ENCODE measurements at places on chromosomes 11 and 22.

DNA sequence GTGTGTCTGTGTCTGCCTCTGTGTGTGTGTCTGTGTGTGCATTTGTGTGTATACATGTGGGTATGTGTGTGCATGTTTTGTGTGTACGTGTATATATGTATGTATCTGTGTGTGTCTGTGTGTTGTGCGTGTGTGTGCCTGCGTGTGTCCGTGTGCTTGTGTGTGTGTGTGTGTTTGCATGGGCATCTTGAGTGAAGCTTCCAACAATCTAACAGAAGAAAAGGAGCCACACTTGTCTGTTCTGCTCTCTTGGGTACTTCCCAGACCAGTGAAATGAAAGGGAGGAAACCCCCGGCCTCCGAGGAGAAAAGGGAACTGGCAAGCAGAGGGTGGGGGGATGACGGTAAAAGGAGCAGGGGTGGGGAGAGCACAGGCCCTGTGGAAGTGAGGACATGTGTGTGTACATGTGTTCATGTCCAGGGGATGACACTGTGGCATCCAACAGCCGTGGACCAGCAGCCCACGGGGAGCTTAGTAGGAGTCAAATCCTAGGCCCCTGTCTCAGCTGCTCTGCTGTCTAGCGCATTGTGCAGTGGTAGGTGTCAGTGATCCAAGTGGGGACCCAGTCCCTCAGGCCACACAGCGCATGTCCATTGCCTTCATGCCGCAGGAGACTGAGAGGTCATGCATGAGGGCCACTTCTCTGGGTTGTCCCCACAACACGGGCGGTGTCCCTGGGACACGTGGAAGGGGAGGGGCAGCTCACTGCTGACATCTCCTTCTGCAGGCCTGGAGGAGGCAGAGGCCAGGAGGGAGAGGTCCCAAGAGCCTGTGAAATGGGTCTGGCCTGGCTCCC is 8.1 kb downstream of the CSF2RB start:
- peak; percentile 19 for DNase-seq

GRCh38 chr11:124954590-124954955 is 571 bp downstream of the CCDC15 start:
- DNase-seq = no peak

GRCh38 chr11:95778699-95779098 is 10.9 kb downstream of the FAM76B start:
- no peak for DNase-seq

GRCh38 chr22:26579331-26579886 is 10.5 kb downstream of the TPST2 start:
- DNase-seq = peak; percentile 60

GRCh38 chr11:2137202-2138067 is 1.8 kb downstream of the IGF2 start:
- no peak for DNase-seq

DNA sequence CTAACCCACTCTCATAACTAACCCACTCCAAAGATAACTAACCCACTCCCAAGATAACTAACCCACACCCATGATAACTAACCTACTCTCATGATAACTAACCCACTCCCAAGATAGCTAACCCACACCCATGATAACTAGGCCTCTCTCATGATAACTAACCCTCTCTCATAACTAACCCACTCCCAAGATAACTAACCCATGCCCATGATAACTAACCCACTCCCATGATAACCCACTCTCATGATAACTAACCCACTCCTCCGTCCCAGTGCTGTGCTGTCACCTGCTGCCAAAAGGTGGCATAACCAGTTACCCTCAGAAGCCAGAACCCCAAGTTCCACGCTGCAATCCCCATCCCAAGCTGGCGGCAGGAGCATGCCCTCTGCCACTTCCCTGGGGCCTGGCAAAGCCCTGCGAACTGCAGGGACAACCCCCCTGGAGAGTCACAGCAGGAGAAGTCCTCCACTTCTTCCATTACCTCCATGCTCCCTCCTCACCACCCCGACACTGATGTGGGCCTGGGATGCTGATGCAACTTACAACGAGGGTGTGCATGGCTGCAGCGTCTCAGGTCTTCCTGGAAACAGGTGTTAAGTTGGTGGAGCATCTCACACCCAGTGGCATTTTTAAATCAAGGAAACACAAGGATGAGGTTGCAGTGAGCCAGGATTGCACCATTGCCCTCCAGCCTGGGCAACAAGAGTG is 30.8 kb upstream of the CELSR1 start:
- no peak for DNase-seq

DNA sequence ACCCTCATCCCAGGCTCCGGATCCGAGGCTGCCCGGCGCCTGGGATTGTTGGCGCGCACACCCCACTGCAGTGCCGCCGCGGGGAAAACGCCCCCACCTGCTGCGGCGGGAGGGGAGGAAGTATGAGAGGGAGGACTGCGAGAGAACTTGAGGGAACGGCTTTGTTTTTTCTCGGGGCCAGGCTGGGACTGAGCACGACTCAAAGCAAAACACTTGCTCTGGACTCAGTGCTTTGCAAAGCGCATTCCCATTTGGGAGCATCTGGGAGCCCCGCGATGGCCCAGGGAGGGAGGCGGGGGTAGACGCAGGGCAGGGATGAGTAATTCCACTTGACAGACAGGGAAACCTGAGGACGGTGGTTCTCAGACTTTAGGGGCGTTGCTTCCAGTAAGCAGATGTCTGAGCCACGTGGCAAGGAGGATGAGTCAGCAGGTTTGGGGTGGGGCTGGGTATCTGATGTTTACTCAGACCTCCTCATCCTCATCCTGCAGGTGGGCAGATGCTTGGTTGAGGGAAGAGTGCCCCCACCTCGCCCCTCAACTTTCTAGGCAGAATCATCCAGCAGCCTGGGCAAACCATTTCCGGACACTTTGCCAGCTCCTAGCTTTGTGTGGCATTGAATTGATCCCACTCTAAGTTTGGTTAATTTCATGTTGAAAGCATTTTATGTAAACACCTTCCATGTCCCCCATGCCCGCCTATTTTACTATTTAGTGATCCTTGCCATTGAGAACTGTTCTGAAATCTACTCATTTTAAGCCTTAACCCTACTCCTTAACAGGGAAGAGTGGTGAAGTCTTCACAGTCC is 1.5 kb downstream of the MIAT start:
- peak; percentile 67 for DNase-seq

DNA sequence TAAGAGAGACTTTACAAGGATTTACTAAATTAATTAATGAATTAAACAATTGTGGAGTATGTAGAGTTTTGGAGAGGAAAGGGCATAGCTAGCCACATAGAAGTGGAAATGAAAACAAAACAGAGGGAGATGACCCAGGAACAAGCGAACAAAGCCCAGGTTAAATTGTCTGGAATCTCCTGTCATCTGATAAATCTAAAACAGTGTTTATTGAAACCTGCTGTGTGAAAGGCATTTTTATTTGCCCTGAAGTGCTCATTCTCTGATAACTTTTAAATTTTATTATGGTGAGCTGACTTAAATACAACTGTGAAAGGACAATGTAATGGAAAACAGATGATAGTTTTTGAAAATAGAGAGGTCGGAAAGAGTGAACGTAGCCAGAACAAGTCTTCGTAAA is 682.8 kb upstream of the KIRREL3 start:
- DNase-seq = no peak

DNA sequence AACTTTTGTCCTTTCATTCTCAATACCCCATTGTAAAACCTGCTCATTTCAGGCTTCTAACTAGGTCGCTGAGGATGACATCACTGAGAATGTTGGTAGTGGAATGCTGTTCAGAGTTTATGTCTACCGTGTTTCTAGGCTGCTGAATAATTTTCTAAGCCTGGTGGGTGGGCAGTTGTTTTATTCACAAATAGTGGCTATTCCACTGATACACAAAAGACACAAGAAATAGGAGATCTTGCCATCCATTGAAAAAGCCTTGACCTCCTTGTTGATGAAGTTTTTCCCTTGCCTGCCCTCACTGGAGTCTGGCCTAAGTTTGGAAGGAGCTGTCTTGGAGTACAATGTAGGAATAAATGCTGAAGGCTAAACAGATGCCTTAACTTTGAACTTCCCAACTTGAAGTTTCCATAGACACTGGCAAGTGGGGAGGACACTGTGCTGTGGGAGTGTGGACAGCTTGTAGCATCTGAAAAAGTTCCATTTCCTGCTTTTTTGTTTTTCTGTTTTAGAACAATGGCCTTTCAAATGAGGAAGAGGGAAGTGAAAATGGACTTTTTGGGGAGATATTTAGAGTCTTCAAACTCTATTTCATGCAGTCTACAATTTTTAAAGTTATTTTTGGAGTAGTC is 59.2 kb downstream of the TRIM44 start:
- no peak for DNase-seq

- DNase-seq = peak; percentile 45
These were observed 718 bp downstream of the CHKA start for GRCh38 chr11:68120273-68121066.

- no peak for DNase-seq
These were observed 21.6 kb downstream of the INCENP start for GRCh38 chr11:62145261-62145871.

GRCh38 chr11:115930886-115931547 is 426.8 kb upstream of the CADM1 start:
- DNase-seq = no peak

DNA sequence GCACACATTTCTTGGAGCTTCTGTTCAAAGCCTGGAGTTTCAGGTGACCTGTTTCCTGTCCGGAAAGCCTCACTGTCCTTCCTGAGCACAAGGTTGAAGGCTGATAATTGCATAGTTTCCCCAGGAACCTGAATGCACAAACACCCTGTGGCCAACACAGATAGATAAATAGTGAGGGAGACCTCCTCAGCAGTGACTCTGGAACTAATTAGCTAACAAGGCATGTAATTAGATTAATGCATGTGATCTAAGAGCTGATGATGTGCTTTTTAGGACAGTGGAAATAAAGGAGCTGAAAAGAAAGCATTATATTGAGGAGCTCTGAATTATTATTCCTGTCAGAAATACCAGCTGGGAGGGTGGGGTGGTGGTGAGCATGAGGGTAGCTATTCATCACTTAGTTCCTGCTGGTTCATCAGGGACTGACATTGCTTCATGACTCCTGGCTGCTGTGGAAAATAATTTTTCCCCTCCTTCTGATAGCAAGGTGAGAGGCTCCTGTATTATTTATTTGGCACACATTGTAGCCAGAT is 101.1 kb downstream of the NELL1 start:
- DNase-seq = no peak

DNA sequence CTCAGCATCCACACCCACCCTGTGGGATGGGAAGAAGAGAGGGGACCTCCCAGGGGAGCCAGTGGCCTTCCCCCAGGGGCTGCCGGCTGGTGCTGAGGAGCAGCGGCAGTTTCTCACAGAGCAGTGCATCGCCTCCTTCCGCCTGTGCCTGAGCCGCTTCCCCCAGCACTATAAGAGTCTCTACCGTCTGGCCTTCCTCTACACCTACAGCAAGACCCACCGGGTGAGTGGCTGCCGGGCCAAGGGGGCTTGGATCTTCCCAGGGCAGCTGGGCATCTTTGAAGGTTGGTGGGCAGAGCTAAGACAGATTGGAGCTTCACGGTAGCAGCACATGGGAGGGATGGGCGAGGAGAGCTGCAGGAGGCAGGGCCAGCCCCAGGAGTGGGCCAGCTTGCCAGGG is 61.8 kb upstream of the SUSD2 start:
- no peak for DNase-seq

DNA sequence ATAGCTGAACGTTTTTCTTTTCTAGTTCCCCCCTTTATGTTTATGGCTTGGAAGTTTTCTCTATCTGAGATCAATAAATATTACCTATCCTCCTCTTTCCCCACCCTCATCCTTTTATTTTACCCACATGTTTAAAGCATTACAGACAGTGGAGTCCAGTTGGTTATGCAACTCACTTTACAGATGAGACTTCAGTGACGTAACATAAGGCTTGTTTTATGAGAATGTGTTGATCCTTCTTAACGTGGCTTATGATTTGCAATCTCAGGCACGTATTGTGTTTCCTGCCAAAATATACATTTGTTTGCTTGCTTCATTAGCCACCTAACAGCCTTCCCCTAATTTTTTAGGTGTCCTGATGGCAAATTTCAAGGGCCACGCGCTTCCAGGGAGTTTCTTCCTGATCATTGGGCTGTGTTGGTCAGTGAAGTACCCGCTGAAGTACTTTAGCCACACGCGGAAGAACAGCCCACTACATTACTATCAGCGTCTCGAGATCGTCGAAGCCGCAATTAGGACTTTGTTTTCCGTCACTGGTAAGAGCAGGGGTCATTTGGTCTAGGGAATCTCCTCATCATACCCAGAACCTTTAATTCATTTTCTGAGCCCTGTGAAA is 36.6 kb downstream of the TMEM45B start:
- no peak for DNase-seq

DNA sequence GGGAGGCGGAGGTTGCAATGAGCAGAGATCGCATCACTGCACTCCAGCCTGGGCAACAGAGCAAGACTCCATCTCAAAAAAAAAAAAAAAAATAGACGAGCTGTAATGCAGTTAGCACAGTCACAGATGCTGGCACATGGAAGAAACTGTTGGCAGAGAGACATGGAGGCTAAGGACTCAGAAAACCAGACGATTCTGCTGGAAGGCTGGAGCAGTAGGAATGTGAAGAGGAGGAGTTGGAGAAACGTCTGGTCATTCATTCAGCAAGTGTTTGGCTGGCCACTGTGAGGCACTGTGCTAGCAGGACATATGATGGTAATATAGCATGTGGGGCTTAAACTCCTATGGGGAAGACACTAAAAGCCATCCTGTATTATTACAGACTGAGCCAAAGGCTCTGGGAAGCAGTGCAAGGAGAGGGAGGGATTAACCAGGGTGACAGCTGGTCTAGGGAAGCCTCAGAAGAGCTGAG is 5.0 kb downstream of the UQCR10 start:
- DNase-seq = no peak

DNA sequence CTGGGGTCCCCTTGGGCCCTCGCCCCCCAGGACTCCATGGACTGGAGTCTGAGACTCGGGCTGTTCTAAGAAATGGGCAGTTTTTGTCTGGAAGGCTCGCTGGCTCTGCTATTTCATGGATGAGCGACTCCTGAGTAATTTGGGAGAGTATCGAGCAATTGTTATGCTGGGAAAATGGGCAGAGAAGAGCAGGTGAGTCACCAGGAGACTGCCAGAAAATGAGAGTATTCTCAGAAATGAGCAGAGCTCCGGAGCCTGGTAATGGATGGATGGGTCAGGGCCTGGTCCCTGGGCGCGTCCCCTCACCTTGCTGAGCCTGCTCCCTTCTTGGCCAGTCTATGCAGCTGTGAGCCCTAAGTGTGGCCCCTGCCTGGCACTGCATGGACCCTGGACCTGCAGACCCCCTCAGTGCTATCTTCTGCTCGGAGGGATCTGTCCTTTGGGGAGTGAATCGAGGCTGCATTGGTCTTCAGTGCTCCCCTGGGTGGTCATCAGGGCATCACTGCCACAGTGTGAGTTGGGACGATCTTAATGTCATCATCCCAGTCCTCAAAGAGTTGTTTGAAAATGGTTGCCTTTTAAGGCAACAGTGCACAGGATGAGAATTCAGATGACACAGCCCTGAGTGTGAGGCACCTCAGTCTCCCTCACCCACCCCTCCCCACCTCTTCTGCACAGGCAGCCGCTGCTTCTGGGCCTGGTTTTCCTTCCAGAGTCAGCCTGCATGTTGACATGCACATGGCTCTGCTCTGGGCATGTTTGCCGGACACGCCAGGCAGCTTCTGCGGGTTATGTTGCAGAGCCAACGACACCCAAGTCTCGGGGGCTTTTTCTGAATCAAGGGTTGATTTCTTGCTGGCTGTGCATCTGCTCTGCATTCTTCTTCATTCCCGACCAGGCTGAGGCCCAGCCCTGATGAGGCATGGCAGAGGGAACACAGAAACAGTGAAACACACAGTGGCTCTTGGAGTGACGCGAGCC is 519.0 kb downstream of the TBC1D22A start:
- DNase-seq = no peak

GRCh38 chr11:74634537-74634936 is 42.2 kb downstream of the POLD3 start:
- DNase-seq = no peak

GRCh38 chr22:46902998-46903916 is 140.8 kb downstream of the TBC1D22A start:
- no peak for DNase-seq

GRCh38 chr11:68993546-68993945 is 12.8 kb upstream of the MRGPRD start:
- no peak for DNase-seq
